ENCODE measurements at places on chromosomes 1 and 21.
A peak's percentile ranks its signal among the peaks of the same experiment; 100 is the strongest.

DNA sequence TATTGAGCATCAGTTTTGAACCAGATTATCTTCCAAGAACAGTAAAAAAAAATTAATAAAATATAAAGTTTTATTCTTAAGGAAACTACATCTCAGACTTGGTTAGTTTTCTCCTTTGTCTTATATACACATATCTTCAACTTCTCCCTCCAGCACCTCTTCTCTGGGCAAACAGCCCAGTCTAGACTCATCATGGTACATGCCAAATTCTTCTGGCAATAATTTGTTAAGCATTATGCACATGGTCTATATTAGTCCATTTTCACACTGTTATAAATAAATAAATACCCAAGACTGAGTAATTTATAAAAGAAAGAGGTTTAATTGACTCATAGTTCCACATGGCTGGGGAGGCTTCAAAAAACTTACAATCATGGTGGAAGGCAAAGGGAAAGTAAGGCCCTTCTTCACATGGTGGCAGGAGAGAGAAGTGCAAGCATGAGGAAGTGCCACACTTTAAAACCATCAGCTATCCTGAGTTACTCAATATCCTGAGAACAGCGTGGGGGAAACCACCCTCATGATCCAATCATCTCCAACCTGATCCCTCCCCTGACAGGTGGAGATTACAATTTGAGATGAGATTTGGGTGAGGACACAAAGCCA lies 108.7 kb upstream of the RNPC3 start:
- DNase-seq, result no peak

GRCh38 chr1:78387201-78387600 lies 103.6 kb upstream of the PTGFR start:
- no peak for DNase-seq

DNA sequence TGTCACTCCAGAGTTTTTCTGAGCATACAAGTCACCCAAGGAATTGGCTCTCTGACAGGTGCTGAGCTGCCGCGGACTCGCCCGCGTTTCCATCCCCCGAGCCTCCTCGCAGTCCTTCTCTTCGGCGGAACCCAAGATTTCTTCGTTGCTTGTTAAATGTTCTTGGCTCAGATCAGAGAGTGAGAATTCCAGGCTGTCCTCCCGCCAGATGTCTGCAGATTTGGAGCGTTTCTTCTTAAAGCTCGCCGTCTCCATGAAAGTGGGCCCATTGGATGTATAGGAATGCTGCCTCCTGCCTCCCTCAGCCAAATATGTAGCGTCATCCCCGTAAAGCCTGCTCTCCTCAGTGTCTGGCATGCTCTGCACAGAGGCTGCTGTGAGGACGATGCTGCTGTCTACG lies 77.8 kb downstream of the TIAM1 start:
- DNase-seq, result no peak

GRCh38 chr21:39161064-39161463 lies 22.2 kb downstream of the PSMG1 start:
- DNase-seq, result no peak

GRCh38 chr21:29256126-29256910 lies 42.4 kb upstream of the BACH1 start:
- no peak for DNase-seq

GRCh38 chr21:35010447-35010846 lies 38.7 kb downstream of the RUNX1 start:
- no peak for DNase-seq

- no peak for DNase-seq
Observed at GRCh38 chr1:211724687-211725196, 49.3 kb upstream of the NEK2 start.

- no peak for DNase-seq
Observed at GRCh38 chr1:43799656-43800635, 92.6 kb downstream of the ST3GAL3 start.

- no peak for DNase-seq
Observed at GRCh38 chr1:66925944-66926343, 1.2 kb downstream of the MIER1 start.

DNA sequence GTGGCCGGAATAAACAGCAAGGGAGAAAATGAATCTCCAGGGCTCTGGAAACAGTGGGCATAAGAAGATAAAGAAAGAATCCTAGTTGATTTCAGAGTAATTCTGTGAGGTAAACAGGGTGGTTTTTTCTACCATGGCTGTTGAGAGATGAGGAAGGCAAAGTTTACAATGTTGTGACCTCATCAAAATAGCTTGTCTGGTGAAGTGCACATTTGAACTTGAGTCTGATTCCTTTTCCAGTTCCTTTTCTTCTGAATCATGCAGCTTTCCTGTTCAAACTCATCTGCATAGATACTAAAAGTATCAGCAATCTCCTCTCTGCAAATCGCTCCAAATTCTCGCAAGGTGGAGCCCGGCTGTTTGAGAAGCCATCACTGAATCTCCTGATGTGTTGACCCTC lies 161.7 kb downstream of the PLPP3 start:
- no peak for DNase-seq

GRCh38 chr1:152858062-152858461 lies 1.7 kb upstream of the LCE7A start:
- DNase-seq, result no peak

GRCh38 chr1:232593717-232594502 lies 36.0 kb downstream of the SIPA1L2 start:
- no peak for DNase-seq

DNA sequence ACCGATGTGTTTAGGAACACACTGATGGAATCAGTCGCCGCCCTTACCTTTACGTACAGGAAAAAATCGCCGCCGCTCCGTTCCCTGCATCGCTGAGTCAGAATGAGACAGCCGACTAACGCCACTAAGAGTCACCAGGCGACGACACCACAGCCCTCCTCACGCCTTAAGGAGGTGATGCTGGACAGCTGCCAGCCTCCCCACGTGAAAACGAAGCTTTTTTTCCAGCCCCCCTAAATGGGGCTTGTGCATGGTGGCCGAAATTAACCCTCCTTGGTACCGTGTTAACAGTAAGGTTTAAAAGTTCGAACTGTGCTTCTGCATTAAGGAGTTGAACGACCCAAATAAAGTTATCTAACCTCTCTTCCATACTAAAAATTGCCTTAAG lies 511 bp downstream of the DNTTIP2 start:
- peak; percentile 68 for DNase-seq

- DNase-seq, result no peak
Observed at GRCh38 chr1:91784616-91785015, 101.3 kb downstream of the TGFBR3 start.

GRCh38 chr1:160835751-160836150 lies 26.9 kb downstream of the CD244 start:
- DNase-seq, result no peak

DNA sequence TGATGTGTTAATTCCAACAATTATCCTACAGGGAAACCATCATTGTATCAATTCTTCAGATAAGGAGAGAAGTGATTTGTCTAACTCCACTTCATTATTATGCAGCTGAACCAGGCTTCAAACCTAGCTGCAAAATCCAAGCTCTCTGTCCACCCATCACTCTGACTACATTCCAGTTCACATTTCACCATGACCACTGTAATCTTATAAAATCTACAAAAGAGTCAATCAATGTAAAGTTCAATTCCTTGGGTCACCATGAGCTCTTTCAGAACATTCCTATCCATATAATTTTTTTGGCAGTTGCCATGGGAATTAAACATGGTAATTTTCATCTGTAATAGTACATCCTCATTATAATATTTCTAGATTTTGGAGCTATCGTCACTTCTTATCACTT lies 100.9 kb downstream of the PLPPR5 start:
- DNase-seq, result no peak

- DNase-seq, result peak; percentile 68
Observed at GRCh38 chr21:14581902-14582457, 35.9 kb upstream of the SAMSN1 start.

GRCh38 chr1:172373864-172374263 lies 46.6 kb upstream of the C1orf105 start:
- DNase-seq, result no peak

GRCh38 chr1:19372136-19372514 lies 60.0 kb downstream of the SLC66A1 start:
- DNase-seq, result no peak

DNA sequence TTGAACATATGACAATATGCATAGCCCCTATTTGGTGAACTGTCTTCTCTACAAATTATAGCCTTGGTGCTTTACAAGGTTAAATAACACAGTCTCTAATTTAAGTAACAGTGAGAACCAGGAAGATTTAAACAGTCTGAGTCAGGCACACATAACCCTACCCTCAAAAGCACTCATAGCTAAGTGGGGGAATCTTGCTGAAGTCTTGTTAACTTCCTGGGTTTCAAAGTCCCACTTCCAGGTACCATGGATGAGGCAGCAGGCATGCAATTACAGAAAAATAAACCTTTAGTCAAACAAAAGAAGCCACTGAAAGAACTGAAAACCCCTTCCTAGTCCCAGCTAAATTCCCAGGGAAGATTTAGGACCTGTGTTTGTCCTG lies 147.6 kb downstream of the PBX1 start:
- no peak for DNase-seq

DNA sequence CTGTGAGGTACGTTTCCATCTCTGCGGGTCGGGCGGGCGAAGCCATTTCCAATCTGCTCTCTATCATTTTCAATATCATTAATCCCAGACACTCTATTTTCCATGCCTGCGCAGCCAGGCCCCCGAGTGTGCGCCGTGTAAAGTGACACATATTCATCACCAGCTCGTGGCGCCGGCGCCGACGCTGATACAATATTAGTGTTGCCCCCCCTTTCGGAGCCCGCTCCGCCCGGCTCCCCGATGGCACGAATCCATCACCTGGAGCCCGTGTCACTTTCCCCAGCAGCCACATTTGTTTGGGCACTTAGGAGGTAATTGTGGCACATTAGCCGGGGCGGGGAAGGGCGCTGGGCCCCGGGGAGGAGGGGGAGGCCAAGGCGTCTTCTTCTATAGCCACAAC lies 33.7 kb upstream of the DMBX1 start:
- DNase-seq, result no peak

GRCh38 chr1:47432071-47433036 lies 5.5 kb upstream of the FOXD2 start:
- peak; percentile 32 for DNase-seq

DNA sequence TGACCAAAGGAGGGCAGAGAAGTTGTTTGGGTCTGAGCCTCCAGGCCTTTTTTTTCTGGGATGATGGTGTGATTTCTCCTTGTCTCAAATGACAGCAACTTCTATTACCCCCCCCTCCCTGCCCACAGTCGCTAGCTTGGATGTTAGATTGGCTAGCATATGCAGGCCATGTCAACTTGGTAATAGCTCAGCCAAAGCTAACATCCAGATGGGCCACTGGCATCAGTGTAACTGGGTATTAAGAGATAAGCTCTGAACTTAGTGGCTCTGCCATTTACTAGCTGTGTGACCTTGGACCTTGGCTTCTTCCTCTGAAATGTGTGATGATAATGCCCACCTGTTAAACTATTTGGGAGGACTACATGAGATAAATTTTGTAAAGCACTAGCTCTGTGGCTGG lies 86.9 kb upstream of the TSPAN2 start:
- no peak for DNase-seq

DNA sequence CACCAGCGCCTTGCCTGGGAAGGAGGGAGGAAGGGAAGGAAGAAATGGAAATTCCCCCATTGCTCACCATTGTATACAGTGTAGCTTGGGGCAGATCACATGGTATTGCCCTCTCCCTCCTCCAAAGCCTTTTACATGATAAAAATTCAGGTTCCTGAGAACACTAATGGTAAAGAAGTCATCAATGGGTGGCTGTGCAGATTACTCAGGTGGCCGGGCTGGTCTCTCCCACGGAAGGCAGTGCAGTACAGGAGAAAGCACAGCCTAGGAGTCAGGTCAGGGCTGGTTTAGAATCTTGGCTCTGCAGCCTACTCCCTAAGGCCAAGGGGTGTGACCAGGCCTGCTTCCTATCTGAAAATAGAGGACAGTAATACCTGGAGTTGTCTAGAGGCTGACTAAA lies 107.9 kb downstream of the SUSD4 start:
- no peak for DNase-seq

- no peak for DNase-seq
Observed at GRCh38 chr1:164961715-164962114, 394.8 kb downstream of the LMX1A start.

DNA sequence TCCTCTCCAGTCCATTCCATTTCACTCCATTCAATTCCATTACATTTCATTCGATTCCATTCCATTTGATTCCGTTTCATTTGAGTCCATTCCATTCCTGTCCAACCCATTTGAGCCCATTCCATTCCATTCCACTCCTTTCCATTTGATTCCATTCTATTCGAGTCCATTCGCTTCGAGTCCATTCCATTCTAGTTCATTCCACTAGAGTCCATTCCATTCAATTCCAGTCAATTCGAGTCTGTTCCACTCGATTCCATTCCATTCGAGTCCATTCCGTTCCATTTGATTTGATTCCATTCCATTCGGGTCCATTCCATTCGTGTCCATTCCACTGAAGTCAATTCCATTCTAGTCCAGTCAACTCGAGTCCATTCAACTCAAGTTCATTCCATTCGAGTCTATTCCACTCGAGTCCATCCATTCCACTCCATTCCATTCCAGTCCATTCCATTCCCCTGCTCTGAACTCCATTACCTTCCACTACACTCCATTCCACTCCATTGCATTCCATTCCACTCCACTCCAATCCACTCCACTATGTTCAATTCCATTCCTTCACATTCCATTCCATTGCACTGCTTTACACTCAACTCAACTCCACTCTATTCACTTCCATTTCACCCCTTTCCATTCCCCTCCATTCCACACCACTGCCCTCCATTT lies 2569.4 kb upstream of the TPTE start:
- no peak for DNase-seq

DNA sequence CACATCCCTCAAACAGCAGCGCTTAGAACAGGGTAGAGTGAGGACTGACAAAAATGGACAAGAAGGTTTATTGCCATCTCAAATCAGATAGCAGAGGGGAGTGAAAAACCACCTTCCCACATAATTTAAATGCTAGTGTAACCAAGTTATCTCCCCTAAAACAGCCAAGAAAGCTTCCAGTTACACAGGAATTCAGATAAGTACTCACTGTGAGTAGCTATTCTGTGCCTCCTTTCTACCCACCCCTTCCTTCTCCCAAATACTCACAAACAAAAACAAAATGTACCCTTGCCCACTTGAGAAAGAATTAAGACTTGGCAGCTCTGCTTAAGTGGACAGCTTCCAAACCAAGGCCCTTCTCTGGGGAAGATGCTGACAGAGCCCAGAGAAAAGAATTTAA lies 9.1 kb downstream of the OTUD7B start:
- no peak for DNase-seq

- DNase-seq, result no peak
Observed at GRCh38 chr1:77227381-77227780, 8.2 kb upstream of the PIGK start.

DNA sequence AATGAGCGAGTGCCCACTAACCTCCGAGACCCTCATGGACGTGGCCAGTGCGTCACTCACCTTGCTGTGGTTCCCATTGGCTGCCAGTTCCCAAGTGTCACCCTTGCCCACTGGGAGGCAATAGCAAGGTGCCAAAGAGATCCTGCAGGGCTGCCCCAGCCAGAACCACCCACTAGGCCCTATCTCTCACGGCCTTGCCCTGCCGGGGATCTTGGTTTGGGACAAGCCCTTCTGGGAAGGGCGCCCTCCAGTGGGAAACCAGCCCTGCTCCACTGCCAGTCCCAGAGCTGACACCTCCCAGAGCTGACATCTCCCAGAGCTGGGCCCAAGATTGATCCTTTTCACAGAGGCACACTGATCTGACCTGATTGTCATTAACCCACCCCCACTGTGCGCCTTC lies 2.1 kb upstream of the SELENON start:
- DNase-seq, result peak; percentile 18

GRCh38 chr1:55955016-55955621 lies 624.2 kb downstream of the PLPP3 start:
- DNase-seq, result no peak

Data from CD4-positive, alpha-beta T cell treated with Interferon alpha-2 for 1 hour (primary cell).